ENCODE measurements at places on chromosomes 16 and 17. TPM values are rescaled to one million over a fixed set of nuclear protein-coding genes. Genes with fewer than 3 reads are reported as not detected.

The TMC5 gene
- not detected for total RNA-seq

The KRTAP9-1 gene
- not detected for total RNA-seq

The KRTAP3-2 gene
- not detected for total RNA-seq

The NACA2 gene
- total RNA-seq, result not detected

The TMC7 gene
- 2.6 TPM for total RNA-seq

The MPV17L gene
- total RNA-seq, result 0.32 TPM

The SLFN11 gene
- total RNA-seq, result 227 TPM

The KRT17 gene
- 0.32 TPM for total RNA-seq

The COX6A2 gene
- not detected for total RNA-seq

The MKS1 gene
- total RNA-seq, result 15.2 TPM

The CCL18 gene
- not detected for total RNA-seq

The TEX19 gene
- total RNA-seq, result not detected

The ASPHD1 gene
- 1.2 TPM for total RNA-seq

The RNF227 gene
- total RNA-seq, result 0.65 TPM

The CES5A gene
- total RNA-seq, result not detected

The NSF gene
- 45.0 TPM for total RNA-seq
